ENCODE measurements at places on chromosomes 4 and X.

- DNase-seq: no peak
Measured at GRCh38 chr4:910366-911091, 21.6 kb downstream of the GAK start.

GRCh38 chr4:152588869-152589268 is 53.0 kb upstream of the FBXW7 start:
- no peak for DNase-seq

DNA sequence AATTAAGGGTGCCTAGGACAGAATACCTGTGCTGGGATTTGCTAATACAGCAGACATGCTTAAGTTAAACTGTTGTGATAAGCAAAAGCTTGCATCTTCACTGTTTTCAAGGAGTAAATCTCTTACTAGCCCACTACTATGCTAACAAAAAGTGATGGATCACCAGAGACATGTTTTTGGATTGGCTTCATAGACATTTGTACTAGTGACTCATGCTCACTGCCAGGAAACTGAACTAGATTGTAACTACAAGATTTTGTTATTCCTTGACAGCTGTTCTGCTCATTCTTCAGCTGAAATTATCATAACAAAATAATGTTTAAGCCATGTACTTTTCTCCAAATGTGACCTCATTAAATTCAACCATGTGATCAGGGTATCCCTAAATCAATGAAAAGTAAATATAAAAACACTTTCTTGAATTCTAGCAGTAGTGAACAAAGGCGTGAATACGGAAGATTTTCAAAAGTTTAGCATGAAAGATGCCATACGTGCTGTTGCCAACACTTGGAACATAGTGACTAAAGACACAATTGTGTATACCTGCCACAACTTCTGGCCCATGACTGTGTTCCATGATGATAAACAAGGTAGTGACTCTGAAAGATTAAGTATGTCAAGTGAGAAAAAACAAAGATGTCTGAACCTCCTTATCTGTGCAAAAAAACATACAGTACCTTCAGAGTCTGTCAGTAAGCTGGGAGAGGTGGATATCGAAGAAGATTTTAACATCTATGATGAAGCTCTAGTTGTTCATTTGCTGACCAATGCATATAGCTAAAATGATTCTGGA is 154.0 kb downstream of the BTC start:
- no peak for DNase-seq

DNA sequence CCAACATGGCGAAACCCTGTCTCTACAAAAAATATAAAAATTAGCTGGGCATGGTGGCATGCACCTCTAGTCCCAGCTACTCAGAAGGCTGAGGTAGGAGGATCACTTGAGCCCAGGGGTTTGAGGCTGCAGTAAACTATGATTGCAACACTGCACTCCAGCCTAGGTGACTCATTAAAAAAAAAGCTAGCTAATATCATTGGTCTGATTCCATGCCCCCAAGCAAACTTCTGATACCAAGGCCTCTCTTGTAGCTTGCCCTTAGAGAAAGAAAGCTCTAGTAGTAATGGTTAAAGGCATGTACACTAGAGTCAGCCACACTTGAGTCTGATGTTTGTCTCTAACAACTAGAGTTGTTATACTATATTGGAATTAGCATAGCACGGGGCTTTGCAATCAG is 32.6 kb upstream of the PHF8 start:
- no peak for DNase-seq

DNA sequence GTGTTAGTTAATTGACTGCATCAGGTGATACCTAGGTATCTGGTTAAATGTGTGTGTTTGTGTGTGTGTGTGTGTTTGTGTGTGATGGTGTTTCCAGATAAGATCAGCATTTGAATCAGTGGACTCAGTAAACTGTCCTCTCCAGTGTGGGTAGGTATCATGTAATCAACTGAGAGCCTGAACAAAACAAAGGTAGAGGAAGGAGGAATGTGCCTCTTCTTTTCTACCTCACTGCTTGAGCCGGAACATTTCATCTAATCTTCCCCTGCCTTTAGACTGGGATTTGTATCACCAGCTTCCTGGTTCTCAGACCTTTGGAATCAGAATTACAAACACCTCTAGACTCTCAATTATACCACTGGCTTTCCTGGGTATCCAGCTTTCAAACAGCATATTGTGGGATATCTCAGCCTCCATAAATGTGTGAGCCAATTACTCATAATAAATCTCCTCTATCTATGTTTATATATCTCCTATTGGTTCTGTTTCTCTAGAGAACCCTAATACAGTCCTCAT is 120.5 kb downstream of the TBCK start:
- DNase-seq: no peak

DNA sequence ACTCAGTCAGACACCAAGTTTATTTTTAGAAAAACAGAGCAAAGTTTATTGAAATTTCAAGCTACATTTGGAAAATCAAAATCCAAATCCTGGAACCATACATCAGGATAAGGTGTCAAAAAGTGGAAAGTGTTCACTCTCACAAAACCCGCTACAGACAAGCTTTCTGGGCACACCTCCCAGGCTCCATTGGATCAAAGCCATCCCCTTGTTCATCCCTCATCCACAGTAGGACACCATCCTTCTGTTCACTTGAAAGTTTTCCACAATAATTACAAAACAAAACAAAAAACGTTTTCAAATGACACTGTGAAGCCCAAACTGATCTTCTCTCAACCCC is 62.4 kb downstream of the TSC22D3 start:
- no peak for DNase-seq

- no peak for DNase-seq
Measured at GRCh38 chrX:22325096-22325495, 52.4 kb downstream of the CBLL2 start.

DNA sequence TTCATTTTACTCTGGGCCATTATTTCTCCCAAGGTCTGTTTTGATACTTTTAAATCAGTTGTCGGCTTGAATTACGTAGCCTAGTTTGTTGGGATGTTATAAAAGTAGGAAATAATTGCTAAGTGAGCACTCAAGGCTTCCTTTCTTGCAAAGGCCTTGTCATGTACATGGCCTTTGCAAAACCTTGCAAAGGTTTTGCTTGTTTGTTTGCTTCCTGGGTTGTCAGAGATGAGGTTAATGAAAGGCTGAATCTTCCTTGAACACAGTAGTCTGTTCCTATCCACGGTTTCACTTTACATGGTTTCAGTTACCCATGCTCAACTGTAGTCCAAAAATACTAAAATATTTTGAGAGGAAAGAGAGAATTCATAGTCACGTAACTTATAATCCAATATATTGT is 113.5 kb downstream of the NAA11 start:
- no peak for DNase-seq

- no peak for DNase-seq
Measured at GRCh38 chr4:185550933-185551332, 15.6 kb upstream of the PDLIM3 start.

GRCh38 chr4:181745933-181746625 is 497.1 kb upstream of the TENM3 start:
- DNase-seq: no peak
